ENCODE measurements at places on chromosomes 3 and 15.

DNA sequence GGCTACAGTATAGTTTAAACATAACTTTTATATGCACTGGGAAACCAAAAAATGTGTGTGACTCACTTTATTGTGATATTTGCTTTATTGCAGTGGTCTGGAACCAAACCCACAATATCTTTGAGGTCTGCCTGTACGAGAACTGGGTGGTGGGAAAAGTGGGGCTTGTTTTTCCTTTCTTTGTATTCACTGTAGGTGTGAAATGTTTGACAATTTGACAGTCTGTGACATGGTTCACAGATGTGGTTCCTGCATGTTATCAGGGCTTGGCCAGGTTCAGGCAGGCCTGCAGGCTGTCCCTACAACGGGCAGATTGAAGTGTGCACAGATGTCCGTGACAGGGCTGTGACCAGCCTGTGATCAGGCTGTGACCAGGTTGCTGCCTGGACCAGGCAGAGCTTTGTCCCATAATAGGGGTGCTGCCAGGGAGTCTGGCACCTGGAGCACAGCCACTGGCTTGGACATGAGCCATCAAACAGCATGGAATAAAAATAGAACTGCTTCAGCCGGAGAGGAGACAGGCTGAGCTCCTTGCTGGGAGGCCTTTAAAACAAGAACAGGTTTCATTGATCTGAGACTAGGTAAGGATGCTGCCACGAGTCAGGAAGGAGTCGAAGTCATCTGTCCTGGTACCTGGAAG, 61.0 kb downstream of the KLF13 start:
- peak; percentile 49 for DNase-seq

GRCh38 chr3:59256230-59256629, 206.4 kb upstream of the CFAP20DC start:
- DNase-seq = no peak

DNA sequence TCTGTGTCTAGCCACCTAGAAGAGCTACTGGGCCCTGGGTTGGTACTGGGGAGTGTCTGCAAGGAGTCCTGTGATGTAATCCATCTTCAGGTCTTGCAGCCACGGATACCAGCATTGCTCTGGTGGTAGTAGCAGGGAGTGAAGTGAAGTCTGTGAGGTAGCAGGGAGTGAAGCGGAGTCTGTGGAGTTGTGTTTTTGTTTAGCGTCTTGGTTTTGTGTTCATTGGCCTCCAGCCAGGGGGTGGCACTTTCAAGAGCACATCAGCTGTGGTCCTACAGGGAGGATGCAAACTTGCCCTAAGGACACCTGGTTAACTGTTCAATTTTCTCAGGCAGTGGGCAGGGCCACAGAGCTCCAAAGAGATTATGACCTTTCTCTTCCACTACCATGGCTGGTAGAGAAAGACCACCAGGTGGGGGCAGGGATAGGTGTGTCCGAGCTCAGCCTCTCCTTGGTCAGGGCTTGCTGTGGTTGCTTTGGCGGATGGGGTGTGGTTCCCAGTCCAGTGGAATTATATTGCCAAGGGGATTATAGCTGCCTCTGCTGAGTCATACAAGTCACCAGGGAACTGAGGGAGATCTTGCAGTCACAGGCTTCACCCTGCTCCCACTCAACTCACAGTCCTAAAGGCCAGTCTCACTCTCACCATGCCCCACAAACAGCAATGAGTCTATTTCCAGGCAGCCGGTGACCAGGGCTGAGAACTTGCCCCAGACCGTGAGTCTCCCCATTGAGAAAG, 424.7 kb downstream of the ZBBX start:
- DNase-seq = no peak

DNA sequence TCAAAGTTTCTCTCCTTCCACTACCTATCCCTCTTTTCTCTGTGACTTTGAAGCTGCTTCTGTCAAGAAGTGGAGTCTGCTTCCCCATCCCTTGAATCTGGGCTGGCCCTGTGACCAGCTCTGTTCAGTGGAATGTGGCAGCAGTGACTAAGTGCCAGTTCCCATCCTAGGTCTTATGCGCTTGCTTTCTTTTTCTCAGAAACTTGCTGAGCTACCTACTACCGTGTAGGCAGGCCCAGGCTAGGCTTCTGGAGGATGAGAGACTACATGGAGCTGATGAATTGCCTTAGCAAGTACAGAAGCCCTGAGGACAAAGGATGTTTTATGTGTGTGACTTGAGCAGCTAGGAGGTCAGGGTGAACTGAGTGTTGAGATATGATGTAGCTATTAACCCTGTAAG, 123.2 kb downstream of the PDCD6IP start:
- no peak for DNase-seq

DNA sequence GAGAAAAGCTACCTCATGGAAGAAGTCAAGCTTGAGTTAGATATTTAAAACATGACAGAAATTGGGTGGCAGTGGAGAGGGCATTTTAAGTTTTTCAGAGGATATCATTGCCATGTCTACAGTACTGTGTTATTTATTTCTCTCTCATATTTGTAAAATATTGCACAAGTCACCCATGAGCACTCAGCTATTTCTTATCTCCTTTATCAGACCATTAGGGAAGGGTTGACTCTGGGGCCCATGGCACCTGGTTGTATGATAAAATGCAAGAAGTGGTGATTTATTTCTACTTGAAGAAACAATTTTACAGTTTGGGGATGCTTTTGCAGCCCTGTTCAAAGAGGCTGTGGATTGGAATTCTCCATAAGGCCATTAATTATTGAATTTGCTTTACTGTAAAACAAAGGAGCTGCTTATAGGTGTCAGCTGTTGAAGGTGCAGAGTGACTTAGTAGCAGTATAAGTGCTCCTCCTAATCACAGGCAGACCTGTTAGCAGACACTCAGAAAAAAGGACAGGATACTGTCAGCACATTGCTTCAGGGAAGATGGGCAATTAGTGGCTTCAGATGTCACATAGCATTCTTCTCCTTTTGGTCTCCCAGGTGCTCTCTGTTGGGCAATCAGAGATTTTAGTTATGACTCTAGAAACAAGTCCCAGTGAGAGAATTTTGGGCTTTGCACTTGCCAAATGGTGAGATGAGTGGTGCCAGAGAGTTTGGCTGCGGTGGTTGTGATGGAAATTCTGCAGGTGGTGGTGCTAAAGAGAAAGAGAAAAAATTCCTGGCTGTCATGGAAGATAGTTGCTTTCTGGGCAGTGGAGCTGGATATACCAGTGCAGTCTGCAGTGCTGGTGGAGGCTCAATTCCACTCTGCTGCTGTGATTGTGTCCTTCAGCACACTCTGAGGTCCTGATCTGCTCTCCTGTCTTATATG, 129.7 kb upstream of the ROPN1 start:
- no peak for DNase-seq

GRCh38 chr3:133469140-133469731, 69.4 kb downstream of the BFSP2 start:
- DNase-seq = no peak

- peak; percentile 9 for DNase-seq
Observed at GRCh38 chr3:28326458-28326926, 22.0 kb upstream of the ZCWPW2 start.

GRCh38 chr15:52709187-52709981, 30.2 kb upstream of the ATOSA start:
- DNase-seq = no peak

DNA sequence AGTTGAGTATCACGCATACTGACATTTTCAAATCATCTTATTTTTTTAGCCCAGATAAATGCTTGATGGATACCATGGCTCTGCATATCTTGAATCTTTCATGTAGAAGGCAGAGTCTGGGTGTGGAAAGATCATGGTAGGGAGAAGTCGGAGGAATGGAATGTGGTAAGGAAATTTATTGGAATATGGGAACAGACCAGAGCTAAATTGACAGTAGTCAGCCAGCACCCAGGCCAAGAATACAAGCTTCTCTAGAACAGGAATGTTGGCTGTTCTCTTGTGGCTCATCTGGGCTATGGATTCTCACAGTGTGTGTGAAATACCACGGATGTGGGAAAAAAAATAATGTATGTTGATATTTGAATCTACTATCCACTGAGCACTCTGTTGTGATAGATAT, 305.7 kb upstream of the COL8A1 start:
- no peak for DNase-seq

DNA sequence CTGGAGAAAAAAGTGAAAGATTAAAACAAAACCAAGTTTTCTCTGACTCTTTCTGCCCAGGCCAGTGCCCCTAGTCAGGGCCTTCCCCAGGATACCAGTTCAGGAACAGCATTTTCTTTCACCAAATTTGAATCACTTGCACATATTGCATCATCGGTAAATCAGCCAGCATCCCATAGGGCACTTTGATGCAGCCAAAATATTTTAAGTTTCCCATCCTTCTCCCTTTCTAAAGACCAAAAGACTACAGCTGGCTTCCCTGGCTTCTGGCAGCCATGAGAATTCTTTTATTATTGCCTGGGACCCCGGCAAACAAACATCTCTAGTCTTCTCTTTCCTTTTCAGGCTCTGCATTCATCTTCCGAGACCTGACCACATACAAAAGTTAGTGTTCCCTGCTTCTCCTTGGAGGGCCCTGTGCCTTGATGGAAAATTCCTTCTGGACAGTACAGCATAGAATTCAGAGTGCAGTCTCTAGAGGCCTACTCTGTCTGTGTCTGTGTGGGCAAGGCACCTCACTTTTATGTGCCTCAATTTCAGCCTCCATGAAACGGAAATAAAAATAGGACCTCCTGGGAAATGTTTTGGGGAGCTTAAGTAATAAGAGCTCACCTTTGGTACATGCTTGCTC, 348.0 kb downstream of the VPS13C start:
- no peak for DNase-seq

- no peak for DNase-seq
Observed at GRCh38 chr3:27166888-27167287, 202.3 kb downstream of the NEK10 start.

DNA sequence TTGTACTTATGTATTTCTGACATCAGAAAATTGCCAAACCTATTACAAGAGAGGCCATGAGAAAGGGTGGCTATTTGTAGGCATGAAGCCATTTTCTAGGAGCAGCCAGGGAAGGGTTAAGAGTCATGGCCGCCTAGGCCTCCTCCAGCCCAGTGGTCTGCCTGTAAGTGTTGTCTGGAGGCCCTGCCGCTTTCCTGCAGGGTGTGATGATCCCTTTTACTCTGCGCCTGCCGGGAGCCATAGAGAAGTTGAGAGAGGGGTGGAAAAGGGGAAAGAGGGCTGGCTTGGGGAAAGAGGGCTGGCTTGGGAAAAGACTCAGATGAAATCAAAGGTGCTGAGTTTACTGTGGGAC, 29.1 kb upstream of the KCTD6 start:
- no peak for DNase-seq

DNA sequence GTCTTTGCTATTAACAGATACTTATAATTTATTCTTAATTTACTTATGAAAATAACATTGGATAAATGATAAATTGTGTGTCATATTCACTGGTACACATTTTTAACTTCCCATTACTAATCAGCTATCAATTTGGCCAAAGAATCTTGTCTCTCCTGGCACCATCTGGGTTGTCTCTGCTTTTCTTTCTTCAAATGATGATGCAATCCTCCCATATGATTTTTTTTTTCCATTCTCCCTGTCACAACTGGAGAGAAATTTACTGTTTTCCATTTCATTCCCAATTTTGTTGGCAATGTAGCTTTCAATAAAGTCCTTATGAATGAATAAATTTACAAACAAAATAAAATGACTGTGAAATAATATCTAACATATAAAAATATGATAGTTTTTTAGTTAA, 743.7 kb upstream of the EPHA6 start:
- no peak for DNase-seq

DNA sequence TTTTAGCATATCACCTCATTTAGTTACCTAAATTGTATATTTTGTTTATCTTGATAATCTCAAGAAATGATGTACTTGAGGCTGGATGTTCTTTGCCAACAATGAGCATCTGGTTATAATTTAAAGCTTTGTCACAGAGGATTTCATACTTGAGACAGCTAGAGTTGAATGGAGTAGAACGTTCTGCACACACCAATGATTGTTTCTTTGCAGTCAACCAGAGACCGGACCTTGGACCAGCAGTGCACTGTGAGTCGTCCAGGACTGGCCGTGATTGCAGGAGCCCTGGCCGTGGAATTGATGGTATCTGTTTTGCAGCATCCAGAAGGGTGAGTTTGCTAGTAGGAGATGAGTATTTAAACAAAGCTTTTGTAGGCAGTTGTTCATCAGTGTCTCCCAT, 90.4 kb downstream of the ATG7 start:
- no peak for DNase-seq

DNA sequence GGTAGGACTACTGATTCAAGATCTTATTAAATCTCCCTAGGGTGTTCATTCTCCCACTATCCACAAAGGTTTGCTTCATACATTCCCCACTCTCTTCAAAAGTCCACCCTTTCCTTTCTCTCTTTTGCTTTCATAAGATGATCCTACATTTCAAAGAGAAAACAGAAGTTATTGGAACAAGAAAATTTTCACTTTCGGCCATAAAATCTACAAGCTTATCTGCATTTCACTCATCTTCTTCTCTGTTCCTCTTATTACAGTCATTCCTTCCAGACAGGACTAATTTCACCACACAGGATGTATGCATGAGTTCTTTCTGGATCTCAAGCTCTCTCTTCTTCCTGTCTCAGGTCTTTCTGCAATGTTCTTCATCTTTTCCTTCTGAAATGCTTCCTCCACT, 238.7 kb downstream of the ISL2 start:
- DNase-seq = no peak

- DNase-seq = no peak
Observed at GRCh38 chr3:67290438-67290837, 292.3 kb downstream of the KBTBD8 start.

DNA sequence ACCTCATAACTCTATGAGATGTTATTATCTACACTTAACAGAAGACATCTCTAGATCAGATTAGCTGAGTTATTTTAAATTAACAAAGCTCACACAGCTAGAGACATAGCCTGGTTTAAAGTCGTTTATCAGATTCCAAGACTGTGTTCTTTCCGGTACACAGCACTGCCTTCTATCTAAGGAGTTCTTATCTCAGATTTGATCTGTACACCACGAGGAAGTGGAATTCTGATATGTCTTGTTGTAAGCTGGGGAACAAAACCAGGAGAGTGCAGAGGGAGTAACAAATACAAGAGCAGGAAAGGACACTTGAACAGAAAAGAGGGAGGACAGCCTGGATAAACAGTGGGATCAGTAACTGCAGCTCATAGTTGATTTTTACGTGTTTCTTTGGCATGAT, 61.7 kb upstream of the KCNMB2 start:
- no peak for DNase-seq

DNA sequence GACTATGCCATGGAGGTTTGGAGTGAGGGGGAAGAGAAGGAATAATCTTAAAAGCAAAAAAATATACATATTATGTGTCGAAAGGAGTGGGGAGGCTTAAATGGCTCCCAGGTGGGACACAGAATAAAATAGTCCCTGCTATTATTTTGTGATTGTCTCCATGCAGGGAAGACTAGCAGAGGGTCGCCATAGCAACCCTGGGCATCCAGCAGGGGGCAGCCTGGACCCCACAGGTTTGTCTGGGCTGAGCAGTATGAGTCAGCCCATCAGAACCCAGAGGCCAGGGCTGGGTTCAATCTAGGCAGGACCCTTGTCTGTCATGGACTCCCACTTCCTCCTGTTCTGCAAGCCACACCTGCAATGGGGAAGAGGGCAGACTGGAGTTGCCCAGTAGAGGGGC, 17.6 kb upstream of the LINGO1 start:
- no peak for DNase-seq

Data from CD8-positive, alpha-beta memory T cell (primary cell).